Cerebellum (tissue), 4 donors: ENCODE measurements at places on chromosomes 11 and 22.

DNA sequence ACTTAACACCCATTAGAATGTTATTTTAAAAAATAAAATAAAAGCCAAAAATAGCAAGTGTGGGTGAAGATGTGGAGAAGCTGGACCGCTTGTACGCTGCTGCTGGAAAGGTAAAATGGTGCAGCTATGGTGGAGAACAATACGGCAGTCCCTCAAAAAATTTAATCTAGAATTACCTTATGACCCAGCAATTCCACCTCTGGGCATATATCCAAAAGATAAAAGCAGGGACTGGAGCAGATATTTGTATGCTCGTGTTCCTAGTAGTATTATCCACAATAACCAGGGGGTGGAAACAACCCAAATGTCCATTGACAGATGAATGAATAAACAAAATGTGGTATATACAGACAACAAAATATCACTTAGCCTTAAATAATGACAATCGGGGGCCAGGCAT is 6.1 kb upstream of the APOA5 start:
- no peak for DNase-seq

- no peak for DNase-seq
Measured at GRCh38 chr22:41538583-41538982, 5.7 kb downstream of the POLR3H start.

GRCh38 chr11:116694349-116694725 is 78.5 kb downstream of the BUD13 start:
- DNase-seq, result no peak

- peak; percentile 57 for DNase-seq
Measured at GRCh38 chr11:59556115-59556916, 45.0 kb downstream of the OR4D9 start.

- no peak for DNase-seq
Measured at GRCh38 chr22:23530766-23531282, 49.3 kb downstream of the IGLL1 start.

GRCh38 chr11:128662960-128663359 is 30.9 kb upstream of the FLI1 start:
- no peak for DNase-seq
